ENCODE measurements at places on chromosomes 11 and 22.

GRCh38 chr11:65918211-65919140 is at the start of gene C11orf68:
Gene C11orf68, minus strand, starts transcription at chr11:65919062. Its CDS starts 31 bp downstream, at chr11:65919031.
- peak; percentile 52 for DNase-seq

DNA sequence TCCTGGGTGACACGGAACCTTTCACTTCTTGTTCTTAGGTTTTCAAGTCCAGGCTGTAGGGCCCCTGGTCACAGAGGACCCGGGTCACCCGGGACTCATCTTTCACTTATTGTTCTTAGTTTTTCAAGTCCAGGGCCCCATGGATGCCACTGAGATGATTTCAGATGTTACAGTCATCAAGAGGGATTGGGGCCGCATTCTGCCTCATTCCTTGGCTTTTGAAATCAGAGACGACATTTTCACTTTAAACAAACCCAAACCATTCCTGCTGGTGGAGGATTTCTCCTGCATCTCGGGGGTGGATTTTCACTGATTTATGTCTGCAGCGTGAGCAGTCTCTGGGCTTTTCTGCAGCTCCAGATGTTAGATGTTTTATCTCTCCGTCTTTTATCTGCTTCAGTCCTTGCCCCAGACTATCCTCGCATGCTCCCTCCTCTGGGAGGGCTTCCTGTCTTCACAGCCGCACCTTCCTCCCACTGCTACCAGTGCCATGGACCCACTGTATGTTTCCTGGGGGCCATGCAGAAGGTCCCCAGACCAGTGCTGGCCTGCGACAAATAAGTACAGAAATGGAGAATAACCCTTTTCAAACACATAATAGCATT is 27.4 kb downstream of the FBLN1 start:
- peak; percentile 52 for DNase-seq

DNA sequence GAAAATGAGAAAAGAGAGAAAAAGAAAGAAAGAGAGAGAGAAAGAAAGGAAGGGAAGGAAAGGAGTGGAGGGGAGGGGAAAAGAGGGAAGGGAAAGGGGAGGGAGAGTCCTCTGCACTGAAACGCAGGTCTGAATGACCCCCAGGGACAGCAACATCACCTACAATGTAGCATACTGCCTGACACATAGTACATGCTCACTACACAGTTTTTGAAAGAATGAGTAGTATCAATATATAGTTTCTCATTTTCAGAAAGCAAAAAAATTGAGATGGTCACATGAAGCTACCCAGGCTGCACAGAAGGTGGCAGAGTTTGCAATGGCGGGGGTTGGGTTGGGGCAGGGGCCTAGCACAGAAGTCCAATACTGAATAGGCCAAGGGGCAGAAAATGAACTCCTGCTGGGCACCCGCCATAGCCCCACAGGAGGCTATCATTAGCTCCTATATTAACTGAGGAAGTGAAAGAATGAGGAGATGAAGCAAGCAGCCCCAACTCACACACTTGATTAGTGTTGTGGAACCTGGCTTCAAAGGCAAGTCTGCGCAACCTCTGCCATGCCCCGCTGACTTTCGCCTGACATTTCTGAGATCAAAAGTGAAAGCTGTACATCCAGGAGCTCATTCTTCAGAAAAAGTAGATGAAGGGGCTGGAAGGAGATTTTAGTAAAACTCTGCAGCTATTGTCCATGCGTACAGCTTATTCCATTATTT is 241.2 kb upstream of the SYN3 start:
- no peak for DNase-seq

GRCh38 chr22:27269751-27270543 is 531.6 kb downstream of the MN1 start:
- DNase-seq = no peak

DNA sequence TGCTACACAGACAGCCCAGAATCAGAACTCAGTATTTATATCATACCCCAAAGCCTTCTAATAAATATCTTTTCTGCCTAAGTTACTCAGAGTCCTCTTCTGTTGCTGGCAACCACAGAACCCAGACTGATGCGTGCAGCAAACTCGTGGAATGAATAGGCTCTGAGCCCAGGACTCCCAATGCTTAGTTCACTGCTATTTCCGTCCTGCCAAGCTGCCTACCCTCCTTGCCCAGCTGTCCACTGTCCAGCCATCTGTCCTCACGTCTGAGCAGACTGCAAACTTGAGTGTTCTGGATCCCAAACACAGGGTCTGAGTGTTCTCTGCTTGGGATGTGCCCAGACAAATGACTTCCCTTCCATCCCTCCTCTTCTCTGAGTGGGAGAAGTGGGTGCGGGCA is 19.4 kb downstream of the PTPN5 start:
- DNase-seq = no peak

GRCh38 chr11:44709281-44709562 is 17.5 kb upstream of the TSPAN18 start:
- peak; percentile 32 for DNase-seq

GRCh38 chr11:126329644-126330211 is 25.8 kb upstream of the ST3GAL4 start:
- DNase-seq = no peak

DNA sequence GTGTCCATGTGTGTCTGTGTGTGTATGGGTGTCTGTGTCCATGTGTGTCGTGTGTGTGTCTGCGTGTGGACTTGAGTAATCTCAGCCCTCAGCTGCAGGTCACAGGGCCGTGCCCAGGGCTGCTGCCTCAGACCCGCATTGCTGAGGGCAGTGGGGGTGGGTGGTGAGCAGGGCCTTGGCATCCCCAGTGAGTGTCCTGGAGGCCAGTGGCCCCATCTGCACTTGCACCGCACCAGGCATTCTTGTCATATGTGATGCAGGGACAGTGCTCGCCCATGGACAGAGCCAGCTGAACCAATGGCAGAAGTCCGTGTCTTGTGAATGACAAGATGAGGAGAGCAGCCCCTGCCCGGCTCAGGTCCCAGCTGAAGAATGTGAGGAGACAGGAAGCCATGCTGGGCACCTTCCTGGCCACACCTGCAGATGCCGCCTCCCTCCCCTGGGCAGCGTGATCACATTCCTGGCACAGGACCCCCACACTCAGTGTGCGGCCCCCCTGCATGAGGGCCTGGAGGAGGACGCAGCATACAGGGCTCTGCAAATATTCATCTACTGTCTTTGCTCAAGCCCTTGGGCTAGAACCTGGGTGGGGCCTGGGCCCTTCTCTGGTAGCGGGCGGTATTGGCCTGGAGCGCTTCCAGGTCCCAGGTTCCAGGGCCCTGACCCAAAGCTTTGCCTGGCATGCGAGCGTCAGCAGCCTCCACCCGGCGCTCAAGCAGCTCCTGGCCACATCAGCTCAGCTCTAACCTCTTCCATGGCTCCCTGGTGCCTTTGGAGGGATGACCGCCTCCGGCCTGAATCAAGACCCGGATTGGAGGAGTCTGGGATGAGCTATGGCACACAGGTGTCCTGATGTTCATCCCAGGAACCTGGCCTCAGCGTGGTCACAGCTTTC is 3.9 kb downstream of the ALDH3B2 start:
- DNase-seq = peak; percentile 87

- DNase-seq = peak; percentile 96
Measured at GRCh38 chr22:39212721-39213376, 31.9 kb downstream of the PDGFB start.

DNA sequence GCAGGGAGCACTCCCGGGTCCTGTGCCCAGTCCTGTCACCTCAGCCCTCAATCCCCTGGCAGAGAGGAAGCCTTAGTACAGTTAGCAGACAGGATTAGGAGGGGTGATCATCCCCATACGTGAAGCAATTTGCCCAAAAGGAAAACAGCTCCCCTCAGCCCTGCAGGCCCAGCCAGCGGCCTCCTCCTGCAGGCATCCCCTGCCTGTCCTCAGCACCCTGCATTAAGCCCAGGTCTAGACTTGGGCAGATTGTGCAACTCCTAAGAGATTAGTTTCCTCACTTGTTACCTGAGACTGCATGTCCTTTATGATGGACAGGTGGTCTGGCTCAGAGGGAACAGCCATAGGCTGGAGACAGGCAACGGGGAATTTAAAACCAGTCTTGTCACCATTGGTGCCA is 95.5 kb upstream of the TMEM45B start:
- DNase-seq = no peak

DNA sequence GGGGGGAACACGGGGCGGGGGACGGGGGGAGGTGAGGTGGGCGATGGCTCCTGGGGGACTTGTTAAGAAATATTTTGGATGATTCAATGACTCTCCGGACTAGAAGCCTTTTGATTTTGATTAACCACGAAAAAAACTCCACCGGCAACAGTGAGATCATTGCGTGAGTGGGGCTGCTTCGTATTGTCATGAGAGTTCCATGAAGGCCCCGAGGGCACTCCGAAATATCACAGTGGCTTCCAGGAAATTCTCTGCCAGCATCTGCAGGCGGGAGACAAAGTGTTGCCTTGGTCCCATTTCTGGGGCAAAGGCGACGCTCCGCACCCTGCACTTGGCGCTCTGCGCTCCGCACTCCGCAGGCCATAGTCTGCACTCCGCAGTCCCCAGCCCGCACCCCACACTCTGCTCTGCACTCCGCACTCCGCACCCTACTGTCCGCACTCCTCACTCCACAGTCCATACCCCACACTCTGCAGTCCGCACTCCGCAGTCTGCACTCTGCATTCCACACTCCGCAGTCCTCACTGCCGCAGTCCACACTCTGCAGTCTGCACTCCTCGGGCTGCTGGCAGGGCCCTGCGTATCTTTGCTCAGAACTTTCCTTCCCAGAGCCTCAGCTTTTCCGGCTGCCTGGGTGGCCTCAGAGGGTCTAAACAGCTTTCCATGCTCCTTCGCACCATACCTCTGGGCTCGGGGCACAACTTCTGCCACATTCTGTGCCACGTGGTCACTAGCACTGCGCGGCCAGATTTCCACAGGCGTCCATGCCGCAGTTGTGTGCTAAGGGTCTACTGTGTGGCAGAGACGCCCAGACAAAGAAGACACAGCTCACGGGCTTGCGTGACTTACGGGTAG is 61.1 kb downstream of the LINC01488 start:
- DNase-seq = peak; percentile 24

- DNase-seq = peak; percentile 2
Measured at GRCh38 chr11:6693342-6694228, 10.4 kb upstream of the MRPL17 start.

- DNase-seq = no peak
Measured at GRCh38 chr22:46823248-46823647, 60.8 kb downstream of the TBC1D22A start.

DNA sequence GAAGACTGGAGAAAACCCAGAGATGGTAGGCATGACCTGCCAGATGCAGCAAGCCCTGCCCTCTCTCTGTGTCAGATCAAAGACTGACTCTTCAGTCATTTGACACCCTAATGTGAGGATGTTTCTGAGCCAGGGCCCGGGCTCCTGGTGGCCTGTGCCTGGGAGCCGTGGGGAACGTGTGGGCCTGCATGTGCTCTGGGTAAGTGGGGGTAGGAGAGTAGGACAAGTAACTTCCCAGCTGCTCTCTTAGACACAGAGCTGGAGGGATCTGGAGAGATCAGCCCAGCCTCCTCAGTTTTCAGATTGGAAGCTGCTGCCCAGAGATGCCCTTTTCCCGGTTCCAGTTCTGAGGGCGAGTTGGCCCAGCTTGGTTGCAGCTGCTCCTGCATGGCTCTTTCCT is 110.8 kb downstream of the TEAD1 start:
- DNase-seq = no peak

GRCh38 chr11:84714316-84714780 is 912.8 kb downstream of the DLG2 start:
- peak; percentile 28 for DNase-seq

DNA sequence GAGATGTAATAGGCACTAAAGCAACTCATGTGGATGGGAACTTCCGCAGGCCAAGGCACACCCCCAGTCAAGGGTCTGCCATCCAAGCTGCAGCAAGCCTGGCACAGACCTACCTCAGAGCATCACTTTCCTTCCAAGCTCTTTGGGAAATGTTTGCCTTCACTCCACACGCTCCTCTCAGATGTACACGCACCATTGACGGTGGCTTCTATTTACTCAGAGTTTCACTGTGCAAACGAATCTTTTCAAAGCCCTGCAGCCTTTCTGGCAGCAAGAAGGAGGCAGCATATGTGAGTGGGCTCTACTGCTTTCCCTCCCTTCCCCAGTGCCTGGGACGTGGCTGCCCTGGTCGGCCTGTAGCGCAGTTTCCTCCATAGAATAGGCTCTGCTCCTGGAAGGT is 60.9 kb upstream of the USP47 start:
- DNase-seq = no peak

- no peak for DNase-seq
Measured at GRCh38 chr11:2251138-2251537, 19.2 kb downstream of the ASCL2 start.

- no peak for DNase-seq
Measured at GRCh38 chr11:125967515-125967914, 21.7 kb downstream of the VSIG10L2 start.

GRCh38 chr22:27990879-27991278 is 71.8 kb upstream of the PITPNB start:
- DNase-seq = peak; percentile 78

GRCh38 chr11:1048375-1049070 is 12.0 kb upstream of the MUC6 start:
- DNase-seq = no peak

- DNase-seq = no peak
Measured at GRCh38 chr11:12942157-12942556, 67.0 kb upstream of the RASSF10 start.

GRCh38 chr11:61102667-61103571 is 630 bp downstream of the CD5 start:
- no peak for DNase-seq

DNA sequence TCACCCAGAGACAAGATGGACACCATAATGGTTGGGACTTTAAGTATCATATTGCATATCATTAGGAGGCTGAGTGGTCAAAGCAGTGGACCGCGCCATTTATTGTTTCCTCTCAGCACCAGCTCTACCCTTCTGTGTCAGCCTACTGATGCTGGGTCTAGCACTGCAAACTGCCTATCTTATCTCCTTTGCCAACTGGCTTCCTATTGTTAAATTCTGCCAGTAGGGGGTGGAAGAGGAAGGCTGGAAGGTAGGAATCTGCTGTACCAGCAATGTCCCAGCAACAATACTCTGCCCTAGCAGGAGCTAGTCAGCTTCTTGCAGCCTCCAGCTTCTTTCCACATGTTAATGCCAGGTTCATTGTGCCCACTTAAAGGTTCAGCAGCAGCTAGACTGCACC is 367.1 kb upstream of the PDGFD start:
- no peak for DNase-seq

- DNase-seq = no peak
Measured at GRCh38 chr11:61683961-61684869, 4.0 kb downstream of the DAGLA start.

DNA sequence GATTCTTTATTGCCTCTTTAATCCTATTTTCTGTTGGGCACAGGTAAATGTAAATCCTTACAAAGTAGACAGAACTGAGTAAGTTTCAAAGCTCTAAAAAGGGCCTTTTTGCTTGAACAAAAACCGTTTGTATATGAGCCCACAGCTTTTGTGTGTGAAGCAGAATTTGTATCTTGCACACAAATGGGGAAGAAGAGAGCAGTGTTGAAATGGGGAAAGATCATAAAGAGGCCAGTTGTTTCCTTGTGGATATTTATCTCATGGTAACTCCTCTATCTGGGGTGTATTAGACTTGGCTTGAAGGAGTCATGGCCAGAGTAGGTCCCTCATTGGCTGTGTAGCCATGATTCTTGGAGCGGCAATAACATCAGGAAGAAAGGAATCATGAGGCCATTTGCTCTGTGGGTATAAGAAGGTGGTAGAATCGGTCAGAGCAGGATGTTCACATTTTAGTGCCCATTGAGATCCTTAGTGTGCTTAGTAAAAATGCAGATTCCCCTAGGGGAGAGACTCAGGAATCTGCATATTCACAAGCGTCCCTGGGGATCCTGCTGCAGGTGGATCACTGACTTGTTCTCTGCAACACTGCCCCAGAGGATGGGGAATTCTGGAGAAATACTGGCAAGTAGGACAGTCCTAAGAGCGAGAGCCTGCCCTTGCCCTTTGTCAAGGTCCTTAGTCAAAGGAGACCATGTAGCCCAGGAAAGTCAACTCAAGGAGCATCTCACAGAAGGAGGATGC is 126.5 kb downstream of the LDLRAD3 start:
- DNase-seq = no peak

Measured in trophoblast cell (in vitro differentiated cells and primary cell).